ENCODE measurements at places on chromosomes 7 and 10.

DNA sequence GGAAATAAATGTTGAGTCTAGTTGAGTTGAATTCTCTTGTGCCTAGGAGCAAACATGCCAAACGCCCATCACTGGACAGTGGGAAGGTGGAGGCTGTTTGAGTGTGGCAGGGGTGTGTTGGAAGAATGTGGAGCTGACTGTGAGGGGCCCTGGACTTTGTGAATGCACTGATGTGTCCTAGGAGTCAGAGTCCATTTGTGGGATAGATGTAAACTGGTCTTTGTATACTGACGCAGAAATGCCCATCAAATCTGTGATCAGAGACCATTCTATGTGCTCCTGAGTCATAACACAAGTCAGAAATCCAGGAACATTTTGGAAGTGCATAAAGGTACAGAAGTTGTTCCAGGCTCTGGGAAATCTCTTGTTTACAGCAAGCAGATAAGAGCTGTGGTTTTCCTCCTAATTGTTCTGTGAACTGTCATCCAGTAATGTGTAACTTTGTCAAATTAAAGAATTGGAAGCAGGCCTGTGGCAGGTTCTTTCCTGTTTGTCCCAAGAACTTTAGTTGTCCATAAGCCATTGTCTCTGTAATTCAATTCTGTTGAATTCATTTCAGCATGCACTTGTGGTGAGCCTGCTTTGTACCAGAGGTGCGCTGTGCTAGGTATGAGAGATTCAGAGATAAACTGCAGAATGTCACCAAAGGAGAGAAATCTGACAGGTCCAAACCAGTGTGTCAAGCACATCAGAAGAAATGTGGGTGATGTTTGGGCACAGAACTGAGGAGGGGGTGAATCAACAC is 7.6 kb downstream of the PRXL2A start:
- no peak for DNase-seq

- DNase-seq = no peak
These were observed 12.3 kb upstream of the EGFR start for GRCh38 chr7:55006499-55006898.

DNA sequence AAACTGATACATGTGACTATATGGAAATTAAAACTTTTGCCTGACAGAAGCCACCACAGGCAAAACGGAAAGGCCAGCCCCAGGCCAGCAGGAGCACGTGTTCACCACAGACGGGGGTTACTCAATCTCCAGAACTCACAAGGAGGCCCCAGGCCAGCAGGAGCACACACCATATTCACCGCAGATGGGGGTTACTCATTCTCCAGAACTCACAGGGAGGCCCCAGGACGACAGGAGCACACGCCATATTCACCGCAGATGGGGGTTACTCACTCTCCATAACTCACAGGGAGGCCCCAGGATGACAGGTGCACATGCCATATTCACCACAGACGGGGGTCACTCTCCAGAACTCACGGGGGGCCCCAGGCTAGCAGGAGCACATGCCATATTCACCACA is 61.5 kb downstream of the NKX6-2 start:
- no peak for DNase-seq

- no peak for DNase-seq
These were observed 29.9 kb upstream of the HBP1 start for GRCh38 chr7:107138696-107139420.

DNA sequence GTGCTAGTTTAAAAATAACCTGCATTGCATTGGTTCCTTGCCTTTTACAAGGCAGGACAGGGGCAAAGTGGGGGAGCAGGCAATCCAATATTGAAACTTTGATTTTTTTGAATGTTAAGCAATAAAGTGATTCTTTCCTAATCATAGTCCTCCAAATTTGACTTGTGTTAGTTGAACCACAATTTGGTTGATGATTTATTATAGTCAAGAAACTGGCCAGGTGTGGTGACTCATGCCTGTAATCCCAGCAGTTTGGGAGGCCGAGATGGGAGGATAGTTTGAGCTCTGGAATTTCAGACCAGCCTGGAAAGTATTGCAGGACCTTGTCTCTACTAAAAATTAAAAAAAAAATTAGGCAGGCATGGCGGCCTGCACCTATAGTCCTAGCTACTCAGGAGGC is 27.9 kb upstream of the ABLIM1 start:
- DNase-seq = no peak

DNA sequence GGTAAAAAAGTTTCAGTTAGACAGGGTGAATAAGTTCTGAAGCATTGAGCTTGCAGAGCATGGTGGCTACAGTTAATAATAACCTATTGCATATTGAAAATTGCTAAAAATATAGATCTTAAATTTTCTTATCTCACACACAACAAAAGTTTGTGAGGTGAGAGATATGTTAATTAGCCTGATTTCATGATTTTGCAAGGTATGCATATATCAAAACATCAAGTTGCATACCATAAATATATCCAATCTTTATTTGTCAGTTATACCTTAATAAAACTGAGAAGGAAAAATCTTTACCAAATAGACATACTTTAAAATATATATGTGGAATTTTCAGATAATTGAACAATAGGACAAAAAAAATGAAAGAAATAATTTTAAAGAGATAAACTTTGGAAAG is 16.6 kb downstream of the TAC1 start:
- no peak for DNase-seq

- no peak for DNase-seq
These were observed 6.4 kb downstream of the NEURL1 start for GRCh38 chr10:103499881-103500280.

DNA sequence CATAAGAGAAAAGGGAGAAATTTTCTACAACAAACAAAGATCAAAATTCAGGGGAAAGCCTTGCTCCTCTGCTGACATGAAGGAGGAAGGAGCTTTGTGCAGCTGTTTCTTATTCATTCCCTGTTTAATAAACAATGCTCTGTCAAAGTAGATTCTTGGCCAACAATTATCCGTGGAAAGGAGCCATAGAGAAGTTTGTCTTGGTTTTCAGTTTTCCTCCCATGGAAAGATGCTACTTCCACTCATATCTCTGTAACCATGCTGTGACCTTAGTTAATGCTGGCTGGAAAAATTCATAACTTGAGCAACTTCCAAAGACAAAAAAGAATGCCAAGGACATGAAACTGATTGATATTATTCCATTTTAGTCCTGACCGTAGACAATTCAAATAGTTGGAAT is 8.1 kb downstream of the DDC start:
- no peak for DNase-seq

- no peak for DNase-seq
These were observed 26.3 kb upstream of the COL1A2 start for GRCh38 chr7:94368371-94368791.

DNA sequence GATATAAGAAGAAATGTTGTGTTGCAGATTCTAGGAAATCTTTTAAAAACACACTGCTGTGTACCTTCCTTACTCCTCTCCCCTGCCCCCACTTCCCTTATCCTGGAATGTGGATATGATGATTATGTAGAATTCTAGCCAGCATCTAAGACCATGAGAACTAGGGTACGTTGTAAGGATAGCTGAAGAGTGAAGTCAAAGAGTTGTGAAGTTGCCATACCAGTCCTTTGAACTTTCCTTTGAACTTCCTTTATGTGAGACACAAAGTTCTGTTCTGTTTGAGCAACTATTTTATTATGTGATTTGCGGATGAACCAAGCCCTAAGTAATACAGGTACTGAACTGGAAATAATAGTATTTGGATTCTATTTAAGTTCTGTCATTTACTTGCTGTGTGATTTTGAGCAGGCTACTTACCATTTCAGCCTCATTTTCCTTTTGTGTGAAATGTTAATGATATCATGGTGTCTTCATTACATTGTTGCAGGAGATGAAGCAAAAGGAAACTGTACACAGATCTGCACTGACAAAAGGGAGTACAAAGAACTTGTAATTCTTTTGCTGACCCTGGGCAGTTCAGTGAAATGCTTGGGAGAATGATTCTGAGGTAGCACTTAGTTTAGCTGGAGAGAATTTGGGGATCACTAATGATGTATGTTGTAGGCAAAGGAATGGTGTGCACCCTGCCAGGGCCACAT is 31.4 kb downstream of the RPA3 start:
- no peak for DNase-seq

GRCh38 chr10:8404721-8405120 is 350.2 kb downstream of the GATA3 start:
- DNase-seq = no peak

DNA sequence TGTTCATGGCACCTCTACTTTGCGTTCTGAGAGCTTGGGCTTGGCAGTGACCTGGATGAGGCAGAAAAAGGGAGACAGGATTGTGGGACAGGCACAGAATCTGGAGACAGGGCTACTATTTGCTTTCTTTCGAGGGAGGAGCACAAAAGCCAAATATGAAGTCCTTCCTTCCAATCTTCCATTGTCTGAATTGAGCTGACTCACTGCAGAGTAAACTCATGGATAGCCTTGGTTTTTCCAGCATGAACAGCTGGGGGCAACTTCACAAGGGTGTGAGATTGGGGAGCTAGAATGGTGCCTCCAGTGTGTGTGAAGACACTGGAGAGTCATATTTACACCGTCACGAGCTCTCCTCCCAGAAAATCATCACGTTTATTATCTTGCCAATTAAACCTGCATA is 55.6 kb upstream of the NRP1 start:
- DNase-seq = no peak

DNA sequence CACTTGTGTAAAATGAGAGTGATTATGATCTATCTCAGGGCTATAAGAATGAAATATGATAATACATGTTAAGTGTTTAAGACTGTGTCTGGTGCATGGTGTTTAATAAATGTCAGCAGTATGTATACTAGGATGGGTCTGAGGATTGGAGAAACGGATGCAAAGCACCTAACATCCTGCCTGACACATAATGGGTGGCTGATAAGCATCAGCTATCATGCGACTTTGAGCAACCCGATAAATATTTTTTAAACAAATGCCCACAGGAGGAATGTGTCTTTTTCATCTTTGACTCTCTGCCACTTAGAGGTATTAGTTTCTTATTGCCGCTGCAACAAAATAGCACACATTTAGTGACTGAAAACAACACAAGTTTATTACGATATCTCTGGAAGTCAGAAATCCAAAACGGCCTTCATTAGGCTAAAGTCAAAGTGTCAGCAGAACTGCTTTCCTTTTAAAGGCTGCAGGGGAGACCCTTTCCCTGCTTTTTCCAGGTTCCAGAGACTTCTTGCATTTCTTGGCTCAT is 93.2 kb upstream of the ARHGAP21 start:
- DNase-seq = no peak

GRCh38 chr10:112209684-112210131 is 26.1 kb upstream of the GPAM start:
- DNase-seq = no peak

GRCh38 chr10:35735412-35735811 is 93.3 kb upstream of the FZD8 start:
- DNase-seq = no peak

- no peak for DNase-seq
These were observed 147.9 kb upstream of the PDE1C start for GRCh38 chr7:32218154-32218467.

GRCh38 chr10:79243181-79244067 is 103.8 kb upstream of the PPIF start:
- peak; percentile 69 for DNase-seq

- no peak for DNase-seq
These were observed 16.4 kb downstream of the NOD1 start for GRCh38 chr7:30462179-30462578.

DNA sequence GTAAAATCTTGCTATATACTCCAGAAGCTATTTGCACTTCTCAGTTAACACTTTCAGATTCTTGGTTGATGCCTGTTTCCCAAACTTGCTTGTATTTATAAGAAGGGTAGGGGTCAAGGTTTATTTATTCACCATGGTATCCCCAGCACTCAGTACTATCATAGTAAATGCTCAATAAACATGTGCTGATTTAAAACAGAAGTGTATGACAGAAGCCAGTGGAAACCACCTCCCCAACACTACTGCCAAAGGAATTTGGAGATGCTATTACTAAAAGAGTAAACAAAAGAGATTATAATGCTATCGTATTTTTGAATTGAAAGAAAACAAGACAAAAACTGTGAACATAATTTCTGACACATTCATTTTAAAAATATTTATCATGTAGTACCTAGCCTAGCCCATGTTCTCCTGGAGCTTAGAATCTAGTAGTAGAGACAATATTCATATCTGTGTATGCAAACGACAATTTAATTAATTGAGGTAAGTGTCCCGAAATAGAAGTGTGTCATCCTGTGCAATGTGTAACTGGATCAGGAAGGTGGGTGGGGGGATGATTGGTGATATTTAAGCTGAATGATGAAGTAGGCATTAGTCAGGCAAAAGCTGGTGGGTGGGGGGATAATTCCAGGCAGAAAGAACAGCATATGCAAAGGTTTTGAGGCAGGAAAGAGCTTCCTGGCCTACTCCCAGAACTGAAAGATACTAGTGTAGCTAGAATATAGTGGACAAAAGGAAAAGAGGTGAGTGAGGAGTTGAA is 77.5 kb downstream of the HGF start:
- no peak for DNase-seq

DNA sequence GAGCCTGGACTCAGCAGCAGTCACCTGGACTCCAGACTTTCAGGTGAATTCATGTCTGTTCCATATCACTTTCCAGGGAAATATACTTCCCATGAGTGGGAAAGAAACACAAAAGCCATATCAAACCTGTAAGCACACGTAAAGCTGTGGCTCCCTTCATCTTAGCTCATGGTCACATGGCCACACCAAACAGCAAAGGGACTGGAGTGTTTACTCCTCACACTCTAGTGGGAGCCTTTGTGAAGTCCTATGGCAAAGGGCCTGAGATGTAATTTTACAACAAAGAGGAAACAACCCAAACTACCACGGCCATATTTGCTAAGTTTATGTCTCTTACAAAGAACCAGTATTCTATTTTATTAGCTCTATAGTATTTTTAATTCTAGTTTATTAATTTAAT is 16.3 kb downstream of the SFTPA1 start:
- no peak for DNase-seq

- no peak for DNase-seq
These were observed 175.5 kb downstream of the ADAM12 start for GRCh38 chr10:126212738-126213137.

DNA sequence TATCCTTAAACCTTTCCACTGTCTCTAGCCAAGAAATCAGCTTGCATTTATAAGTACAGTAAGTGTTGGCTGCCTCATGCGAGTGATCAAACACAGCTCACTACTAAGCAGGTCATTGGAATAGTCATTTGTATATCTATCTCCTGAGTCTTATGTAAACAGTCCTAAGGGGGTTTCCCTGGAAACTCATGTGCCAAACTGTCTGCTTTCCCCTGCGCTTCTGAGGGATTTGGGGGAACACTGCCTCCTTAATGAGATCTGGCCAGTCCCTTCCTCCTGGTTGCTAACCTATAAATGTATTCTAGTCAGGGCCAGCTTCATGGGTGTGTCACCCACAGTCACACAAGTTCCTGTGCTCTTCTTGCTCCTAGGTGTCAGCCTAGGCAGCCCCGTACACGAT is 133.1 kb downstream of the CD36 start:
- DNase-seq = no peak

Measured in NCI-H1417 (cell line).